H7 (cell line): ENCODE measurements at places on chromosomes 5 and 9. TPM values are rescaled to one million over a fixed set of nuclear protein-coding genes. Genes with fewer than 3 reads are reported as not detected.

NR6A1 gene
- 91.1 and 97.7 TPM in 2 replicates for total RNA-seq

IL4 gene
- not detected in 2 replicates for total RNA-seq

PFN3 gene
- total RNA-seq, result not detected in 2 replicates

PCDHGB7 gene
- 4.4 and 4.6 TPM in 2 replicates for total RNA-seq

EPB41L4A gene
- total RNA-seq, result 3.2 and 4.7 TPM in 2 replicates

ANKRD55 gene
- total RNA-seq, result not detected in 2 replicates

TAL2 gene
- total RNA-seq, result not detected in 2 replicates

GPR21 gene
- 0.48 TPM in 1 of 2 replicates, not detected in the other for total RNA-seq

DMGDH gene
- total RNA-seq, result 1.1 TPM in 1 of 2 replicates, not detected in the other

BARX1 gene
- total RNA-seq, result 79.7 and 80.4 TPM in 2 replicates

PCDHGA7 gene
- total RNA-seq, result not detected in 2 replicates

AFAP1L1 gene
- total RNA-seq, result 2.2 and 3.3 TPM in 2 replicates

SLC4A9 gene
- 0.33 TPM in 1 of 2 replicates, not detected in the other for total RNA-seq

PLEKHG4B gene
- total RNA-seq, result 25.2 and 34.1 TPM in 2 replicates

IL5 gene
- total RNA-seq, result not detected in 2 replicates

DND1 gene
- total RNA-seq, result 0.83 and 0.85 TPM in 2 replicates

DRD1 gene
- 0.10 TPM in 1 of 2 replicates, not detected in the other for total RNA-seq

SUSD3 gene
- 20.3 and 25.1 TPM in 2 replicates for total RNA-seq

SLC44A1 gene
- 30.8 and 35.8 TPM in 2 replicates for total RNA-seq

GABRA6 gene
- total RNA-seq, result not detected in 2 replicates

CAVIN4 gene
- 1.6 and 3.1 TPM in 2 replicates for total RNA-seq

PCDHGB3 gene
- total RNA-seq, result 0.26 TPM in 1 of 2 replicates, not detected in the other

C9orf153 gene
- total RNA-seq, result not detected in 2 replicates

LHX6 gene
- 5.2 and 5.9 TPM in 2 replicates for total RNA-seq

MYORG gene
- total RNA-seq, result 12.3 and 19.8 TPM in 2 replicates

PDE4D gene
- total RNA-seq, result 4.1 and 5.3 TPM in 2 replicates

ZNF454 gene
- 0.14 and 1.3 TPM in 2 replicates for total RNA-seq
